Smooth muscle cell of bladder (primary cell): ENCODE measurements at places on chromosomes 2 and 18. TPM values are rescaled to one million over a fixed set of nuclear protein-coding genes. Genes with fewer than 3 reads are reported as not detected.

Gene RFX8
- 1.3 and 2.0 TPM in 2 replicates for total RNA-seq

Gene C2orf49
- 17.1 and 22.6 TPM in 2 replicates for total RNA-seq

Gene PSTPIP2
- total RNA-seq, result 5.5 and 5.7 TPM in 2 replicates

Gene CTNNA2
- not detected in 2 replicates for total RNA-seq

Gene C1GALT1C1L
- total RNA-seq, result 0.57 and 0.74 TPM in 2 replicates

Gene KCNF1
- 0.14 TPM in 1 of 2 replicates, not detected in the other for total RNA-seq

Gene DSC1
- not detected in 2 replicates for total RNA-seq

Gene UGT1A5
- not detected in 2 replicates for total RNA-seq

Gene PER2
- 2.0 and 2.8 TPM in 2 replicates for total RNA-seq

Gene CYP26B1
- total RNA-seq, result 0.14 and 0.18 TPM in 2 replicates

Gene CACNB4
- total RNA-seq, result 1.1 and 2.8 TPM in 2 replicates

Gene MERTK
- total RNA-seq, result 0.14 and 0.28 TPM in 2 replicates

Gene CPLX4
- total RNA-seq, result not detected in 2 replicates

Gene SNORC
- total RNA-seq, result 0.57 and 0.92 TPM in 2 replicates

Gene GCC2
- 20.9 and 26.2 TPM in 2 replicates for total RNA-seq

Gene LRP1B
- under 0.01 TPM in 2 replicates for total RNA-seq

Gene FIGN
- 0.43 and 0.65 TPM in 2 replicates for total RNA-seq

Gene SMYD1
- not detected in 2 replicates for total RNA-seq

Gene HOXD10
- under 0.01 and 0.18 TPM in 2 replicates for total RNA-seq

Gene GCG
- 0.14 TPM in 1 of 2 replicates, not detected in the other for total RNA-seq

Gene CD207
- total RNA-seq, result not detected in 2 replicates

Gene TMEM200C
- 0.14 and 0.74 TPM in 2 replicates for total RNA-seq

Gene SCN2A
- total RNA-seq, result 0.43 and 3.0 TPM in 2 replicates

Gene HOXD11
- 0.14 and 0.18 TPM in 2 replicates for total RNA-seq

Gene LBX2
- 1.3 and 2.9 TPM in 2 replicates for total RNA-seq

Gene PSMA8
- total RNA-seq, result not detected in 2 replicates

Gene ANKRD23
- 1.00 and 1.3 TPM in 2 replicates for total RNA-seq

Gene RGPD3
- 0.09 and 0.14 TPM in 2 replicates for total RNA-seq

Gene DLGAP1
- total RNA-seq, result 0.09 and 0.14 TPM in 2 replicates

Gene ADD2
- total RNA-seq, result 0.37 TPM in 1 of 2 replicates, not detected in the other

Gene PID1
- total RNA-seq, result 28.3 and 36.1 TPM in 2 replicates

Gene DSEL
- total RNA-seq, result 43.2 and 60.6 TPM in 2 replicates

Gene TMEFF2
- total RNA-seq, result 3.0 TPM in 2 replicates

Gene UGT1A10
- 0.43 and 0.83 TPM in 2 replicates for total RNA-seq

Gene PARD3B
- total RNA-seq, result 16.5 and 19.1 TPM in 2 replicates

Gene ADCYAP1
- total RNA-seq, result not detected in 2 replicates

Gene INO80C
- total RNA-seq, result 3.1 and 4.0 TPM in 2 replicates

Gene INHA
- total RNA-seq, result 0.28 and 0.46 TPM in 2 replicates

Gene TOGARAM2
- total RNA-seq, result 0.14 and 0.37 TPM in 2 replicates

Gene XIRP2
- total RNA-seq, result not detected in 2 replicates

Gene MLPH
- total RNA-seq, result 12.2 and 12.8 TPM in 2 replicates
